ENCODE measurements at places on chromosomes 2 and 18.
A peak's percentile ranks its signal among the peaks of the same experiment; 100 is the strongest.

- DNase-seq, result no peak
Measured at GRCh38 chr2:200129721-200130462, 174.5 kb downstream of the MAIP1 start.

- no peak for DNase-seq
Measured at GRCh38 chr2:176817061-176817565, 395.5 kb upstream of the HNRNPA3 start.

DNA sequence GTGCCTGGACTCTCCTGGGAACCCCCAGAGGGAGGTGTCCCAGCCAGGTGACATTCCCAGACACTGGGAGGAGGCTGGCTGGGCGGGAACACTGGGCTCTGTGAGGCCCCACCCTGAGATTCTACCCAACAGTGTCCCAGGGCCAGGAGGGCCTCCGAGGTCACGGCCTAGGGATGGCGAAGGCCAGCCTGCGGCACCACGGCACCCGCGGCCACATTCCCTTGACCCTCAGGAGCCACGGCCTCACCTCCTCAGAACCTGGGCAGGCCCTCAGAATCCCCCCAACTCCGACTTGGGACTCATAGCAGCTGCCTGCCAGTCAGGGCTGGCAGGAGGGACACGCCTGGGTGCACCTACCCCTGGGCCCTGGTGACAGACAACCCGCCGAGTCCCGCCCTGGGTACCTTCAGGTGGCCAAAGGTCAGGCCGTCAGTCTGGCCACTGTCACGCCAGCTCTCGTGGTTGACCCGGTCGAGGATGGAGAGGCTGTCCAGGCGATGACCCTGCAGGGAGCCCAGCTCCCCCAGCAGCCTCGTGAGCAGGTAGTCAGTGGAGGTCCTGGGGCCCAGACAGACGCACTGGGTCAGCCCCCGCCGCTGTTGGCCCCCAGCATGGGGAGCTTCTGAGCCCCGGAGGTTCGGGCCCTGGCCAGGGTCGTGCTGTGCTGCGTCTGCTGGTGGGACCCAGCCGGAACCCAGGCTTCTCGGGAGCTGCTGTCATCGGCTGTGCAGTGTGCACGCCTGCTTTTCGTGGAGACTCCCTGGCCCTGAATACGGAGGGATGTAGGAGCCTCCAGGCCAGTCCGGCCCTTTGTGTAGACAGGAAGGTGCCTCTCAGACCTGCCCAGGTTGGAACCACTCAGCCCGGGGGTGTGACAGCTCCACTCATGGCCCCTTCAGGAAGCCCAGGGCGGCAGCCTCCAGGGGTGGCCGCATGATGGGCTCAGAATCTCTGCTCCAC is 6.1 kb downstream of the MAB21L4 start:
- no peak for DNase-seq

- peak; percentile 78 for DNase-seq
Measured at GRCh38 chr2:159635006-159635789, 18.9 kb upstream of the BAZ2B start.

DNA sequence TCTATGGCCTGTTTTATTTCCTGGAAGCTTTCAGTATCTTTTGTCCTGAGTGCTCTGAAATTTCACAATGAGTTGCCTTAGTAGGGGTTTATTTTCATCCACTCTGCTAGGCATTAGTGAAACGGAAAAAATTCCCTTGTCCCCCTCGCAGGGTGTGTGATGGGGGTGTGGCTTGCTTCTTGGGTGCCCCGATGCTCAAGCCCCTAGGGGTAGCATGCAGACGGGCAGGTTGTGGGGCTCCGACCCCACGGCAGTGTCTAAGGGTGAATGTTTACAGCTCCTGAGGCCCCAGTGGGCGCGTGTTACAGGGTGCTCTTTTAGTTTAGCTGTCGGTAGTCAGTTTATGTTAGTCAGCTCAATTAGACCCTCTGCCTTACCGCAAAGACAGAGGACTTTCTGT is 32.2 kb upstream of the MAP4K4 start:
- DNase-seq, result no peak

GRCh38 chr18:6546229-6546628 is 131.5 kb upstream of the L3MBTL4 start:
- peak; percentile 16 for DNase-seq

All from fibroblast of skin of right biceps (primary cell).